ENCODE measurements at places on chromosomes 7 and 10. TPM values are rescaled to one million over a fixed set of nuclear protein-coding genes. Genes with fewer than 3 reads are reported as not detected.

DNA sequence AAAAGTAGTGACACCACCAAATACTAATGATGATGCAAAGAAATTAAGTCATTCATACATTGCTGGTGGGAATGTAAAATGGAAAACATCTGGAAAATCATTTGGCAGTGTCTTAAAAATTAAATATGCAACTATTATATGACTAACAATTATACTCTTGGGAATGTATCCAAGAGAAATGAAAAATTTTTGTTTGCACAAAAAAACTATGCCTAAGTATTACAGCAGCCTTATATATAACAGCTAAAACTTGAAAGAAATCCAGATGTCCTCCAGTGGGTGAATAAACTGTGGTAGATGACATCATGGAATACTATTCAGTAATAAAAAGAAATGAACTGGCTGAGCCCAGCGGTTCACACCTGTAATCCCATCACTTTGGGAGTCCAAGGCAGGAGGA, 132.0 kb downstream of the NEBL start:
- no peak for DNase-seq

The GARIN1A gene
- total RNA-seq: 0.37 TPM

The PDE6C gene
- not detected for total RNA-seq

The ZNF804B gene
- total RNA-seq: not detected
